NCI-H345 (cell line): ENCODE measurements at places on chromosomes 2 and 18.
A peak's percentile ranks its signal among the peaks of the same experiment; 100 is the strongest.

GRCh38 chr2:112257575-112257974 lies 2.7 kb upstream of the ZC3H8 start:
- DNase-seq = no peak

GRCh38 chr18:75390854-75391253 lies 36.6 kb downstream of the SMIM21 start:
- no peak for DNase-seq

- DNase-seq = no peak
Measured at GRCh38 chr2:54041135-54041534, 70.3 kb upstream of the PSME4 start.

GRCh38 chr2:232361646-232362045 lies 16.9 kb upstream of the ALPP start:
- no peak for DNase-seq

- DNase-seq = no peak
Measured at GRCh38 chr2:193973781-193974180, 1683.2 kb upstream of the SLC39A10 start.

DNA sequence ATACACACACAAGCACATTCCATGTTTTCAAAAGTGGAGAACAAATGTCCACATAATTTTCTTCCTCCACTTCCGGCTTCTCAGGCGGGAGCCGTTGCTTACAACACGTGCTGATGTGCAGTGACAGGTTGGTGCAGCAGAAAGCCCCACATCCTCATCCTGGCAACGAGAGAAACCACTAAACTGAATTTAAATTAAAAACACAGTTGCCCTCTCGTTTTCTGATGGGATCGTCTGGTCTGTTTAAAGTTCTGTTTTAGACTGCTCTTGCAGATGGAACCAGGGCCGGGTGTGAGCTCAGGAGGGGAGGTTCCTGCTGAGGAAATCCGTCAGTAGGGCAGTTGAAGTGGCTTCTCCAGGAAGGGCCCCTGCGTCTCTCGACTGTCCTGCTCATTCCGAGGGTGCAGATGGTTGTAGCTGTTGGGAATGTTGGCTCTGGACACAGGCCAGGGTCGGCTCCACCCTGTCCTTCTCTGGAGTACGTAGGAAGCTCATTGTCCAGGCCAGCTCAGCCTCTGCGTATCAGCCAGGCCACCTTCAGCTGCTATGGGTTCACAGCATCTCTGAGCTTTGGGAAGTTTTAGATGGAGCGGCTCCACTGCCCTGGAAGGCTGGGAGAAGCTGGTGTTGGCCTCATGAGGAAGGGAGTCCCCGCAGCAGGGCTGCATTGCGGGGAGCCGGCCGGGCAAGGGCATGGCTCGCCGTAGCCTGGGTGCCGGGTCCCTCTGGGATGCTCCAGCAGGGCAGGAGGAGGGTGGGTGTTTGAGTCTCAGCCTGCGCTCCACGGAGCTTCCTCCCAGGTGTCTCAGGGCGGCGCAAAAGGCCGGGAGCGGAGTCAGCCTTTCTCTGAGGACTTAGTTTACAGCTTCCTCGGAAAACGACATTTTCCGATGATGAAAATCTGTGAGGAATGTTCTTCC lies 58.3 kb downstream of the NFATC1 start:
- no peak for DNase-seq

GRCh38 chr18:55732227-55733106 lies 144.5 kb upstream of the TCF4 start:
- DNase-seq = no peak

GRCh38 chr18:62186499-62186773 lies 420 bp downstream of the PIGN start:
- peak; percentile 78 for DNase-seq

- DNase-seq = no peak
Measured at GRCh38 chr18:49656073-49656692, 94.3 kb downstream of the LIPG start.

- no peak for DNase-seq
Measured at GRCh38 chr18:22005191-22005841, 164.1 kb upstream of the GATA6 start.

GRCh38 chr18:45745817-45746461 lies 22.0 kb downstream of the SLC14A1 start:
- DNase-seq = no peak

DNA sequence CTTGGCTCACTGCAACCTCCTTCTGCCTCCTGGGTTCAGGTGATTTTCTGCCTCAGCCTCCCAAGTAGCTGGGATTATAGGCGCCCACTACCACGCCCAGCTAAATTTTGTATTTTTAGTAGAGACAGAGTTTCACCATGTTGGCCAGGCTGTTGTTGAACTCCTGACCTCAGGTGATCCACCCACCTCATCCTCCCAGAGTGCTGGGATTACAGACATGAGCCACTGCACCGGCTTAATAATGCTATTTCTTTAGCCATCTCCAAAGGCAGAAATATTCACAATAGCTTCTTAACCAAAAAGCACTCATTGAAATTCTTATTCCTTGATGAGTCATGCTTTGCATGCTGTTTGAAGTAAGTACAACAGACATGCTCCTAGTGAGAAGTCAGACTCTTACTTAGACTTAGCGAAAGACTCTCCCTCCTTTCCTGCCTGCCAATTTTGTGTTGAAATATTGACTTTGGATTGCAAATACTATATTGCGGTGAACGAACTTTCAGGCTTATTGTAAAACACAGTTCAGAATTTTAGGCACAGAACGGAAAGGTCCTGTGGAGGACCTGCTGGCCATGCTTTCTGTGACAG lies 4.4 kb downstream of the ACTR3 start:
- DNase-seq = no peak

DNA sequence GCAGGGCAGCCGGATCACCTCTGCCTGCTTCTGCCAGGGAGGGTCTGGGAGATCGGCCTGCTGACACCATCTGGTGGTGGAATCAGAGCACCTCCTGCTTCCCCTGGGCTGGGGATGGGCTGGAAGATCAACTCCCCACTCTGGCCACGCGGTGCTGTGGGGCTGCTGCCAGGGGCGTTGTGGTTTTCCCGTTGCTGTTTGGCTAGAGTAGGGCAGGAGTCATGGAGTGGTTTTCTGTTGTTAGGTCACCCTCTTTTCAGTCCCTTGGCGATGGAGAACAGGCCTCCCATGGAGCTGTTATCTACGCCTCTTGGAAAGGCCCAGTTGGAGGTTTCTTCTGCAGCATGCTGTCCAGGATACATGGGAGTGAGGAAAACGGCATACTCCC lies 15.2 kb downstream of the BCL2L11 start:
- no peak for DNase-seq

DNA sequence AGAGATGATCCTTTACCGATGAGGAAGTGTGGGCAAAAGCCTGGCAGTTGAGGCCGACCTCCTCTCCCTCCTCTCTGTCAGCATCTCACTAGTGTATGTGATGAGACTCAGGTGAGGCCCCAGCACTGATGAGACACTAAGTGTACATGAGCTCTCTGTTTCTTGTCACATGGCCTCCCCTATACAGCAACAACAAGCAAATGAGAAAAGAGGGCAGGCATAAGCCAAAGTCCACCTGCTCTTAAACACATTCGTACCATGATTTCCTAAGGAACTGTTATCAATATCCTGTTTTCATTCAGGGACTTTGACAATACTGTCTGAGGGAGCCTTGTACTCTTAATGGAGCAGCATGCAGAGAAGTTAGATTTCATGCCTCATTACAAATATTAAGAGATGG lies 113.0 kb downstream of the CNTNAP5 start:
- DNase-seq = no peak

DNA sequence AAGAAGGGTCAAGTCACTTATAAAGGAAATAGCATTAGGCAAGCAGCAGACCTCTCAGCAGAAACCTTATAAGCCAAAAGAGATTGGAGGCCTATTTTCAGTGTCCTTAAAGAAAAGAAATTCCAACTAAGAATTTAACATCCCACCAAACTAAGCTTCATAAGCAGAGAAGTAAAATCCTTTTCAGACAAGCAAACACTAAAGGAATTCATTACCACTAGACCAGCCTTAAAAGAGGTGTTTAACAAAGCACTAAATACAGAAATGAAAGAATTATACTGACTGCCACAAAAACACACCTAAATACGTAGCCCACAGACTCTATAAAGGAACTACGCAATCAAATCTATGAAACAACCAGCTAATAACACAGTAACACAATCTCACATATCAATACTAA lies 160.4 kb downstream of the EXOC6B start:
- DNase-seq = no peak

DNA sequence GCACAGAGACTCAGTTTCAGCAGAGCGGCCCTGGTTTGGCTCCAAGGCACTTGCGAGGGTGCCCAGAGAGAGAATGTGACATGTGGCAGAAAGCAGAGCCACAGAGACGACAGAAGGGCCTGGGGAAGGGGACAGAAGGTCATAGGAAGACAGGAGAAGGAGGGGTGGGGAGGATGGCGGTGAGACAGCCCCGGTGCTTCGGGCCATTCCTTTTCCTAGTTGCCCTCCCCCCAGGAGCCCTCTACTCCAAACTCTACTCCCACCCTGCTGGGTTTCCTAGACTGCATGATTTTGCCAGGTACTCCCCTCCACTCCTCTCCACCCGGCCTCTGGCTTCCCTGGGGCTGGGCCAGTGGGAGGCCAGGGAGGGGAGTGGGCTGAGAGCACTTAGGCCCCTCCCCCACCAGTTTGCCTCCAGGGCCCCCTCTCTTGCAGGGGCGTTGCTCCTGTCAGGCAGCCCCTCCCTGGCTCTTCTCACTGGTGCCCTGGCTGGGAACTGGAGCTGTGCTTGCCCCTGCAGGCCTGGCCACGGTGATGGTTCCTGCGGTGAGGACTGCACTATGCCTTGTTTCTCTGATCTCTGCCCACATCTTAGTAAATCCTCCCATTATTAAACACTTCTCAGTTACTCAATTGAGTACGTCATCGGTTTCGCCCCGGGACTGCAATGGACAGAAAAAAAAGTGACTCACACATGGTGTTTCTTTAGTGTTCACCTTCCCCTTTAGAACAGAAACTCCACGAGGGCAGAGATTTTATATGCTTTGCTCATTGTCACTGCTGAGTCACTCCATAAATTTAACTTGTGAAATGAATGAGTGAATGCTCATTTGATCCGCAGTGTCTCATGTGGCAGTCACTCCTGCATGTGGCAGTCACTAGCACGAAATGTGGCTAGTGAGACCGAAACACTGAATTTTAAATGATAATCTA lies 58.7 kb upstream of the SP3 start:
- peak; percentile 17 for DNase-seq

DNA sequence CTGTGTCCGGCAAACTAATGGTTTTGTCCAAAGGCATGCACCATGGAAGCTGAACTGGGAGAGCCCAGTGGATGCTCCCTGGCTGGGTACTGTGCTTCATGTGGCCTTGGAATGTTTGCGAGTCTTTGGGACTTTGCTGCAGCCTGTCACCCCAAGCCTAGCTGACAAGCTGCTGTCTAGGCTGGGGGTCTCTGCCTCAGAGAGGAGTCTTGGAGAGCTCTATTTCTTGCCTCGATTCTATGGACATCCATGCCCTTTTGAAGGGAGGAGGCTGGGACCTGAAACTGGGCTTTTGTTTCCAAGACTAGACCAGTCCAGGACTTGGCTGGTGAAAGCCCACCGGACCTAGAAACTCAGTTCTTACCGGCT lies 1.7 kb downstream of the MARS2 start:
- no peak for DNase-seq

DNA sequence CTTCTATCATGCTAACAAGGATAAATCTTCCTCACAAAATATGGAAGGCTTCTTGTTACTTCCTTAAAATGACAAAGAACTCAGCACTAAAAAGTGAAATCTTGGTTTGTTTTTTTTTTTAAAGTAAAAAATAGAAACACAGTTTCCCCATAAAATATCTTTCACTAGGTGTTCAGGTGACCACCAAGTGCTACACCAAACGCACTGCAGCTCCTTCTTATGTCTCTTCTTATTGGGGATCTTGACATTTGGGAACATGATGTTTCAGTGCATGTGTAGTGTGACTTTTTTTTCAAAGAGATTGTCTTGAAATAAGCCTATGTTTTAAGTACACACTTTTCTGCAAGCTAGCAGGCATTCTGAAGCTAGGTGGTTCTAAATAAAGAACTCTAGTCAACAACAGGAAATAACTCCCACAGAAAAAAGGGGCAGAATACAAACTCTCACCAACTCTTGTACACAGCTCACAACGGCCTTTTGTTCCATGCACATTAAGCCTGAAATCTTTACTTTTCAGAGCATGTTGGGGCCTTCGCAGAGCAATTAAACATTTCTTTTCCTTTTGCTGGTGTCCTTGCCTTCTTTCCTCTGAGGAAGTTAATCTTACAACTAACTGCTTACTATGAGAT lies 13.2 kb upstream of the SERTAD2 start:
- DNase-seq = no peak

- no peak for DNase-seq
Measured at GRCh38 chr2:149020432-149020851, 18.1 kb upstream of the LYPD6B start.

DNA sequence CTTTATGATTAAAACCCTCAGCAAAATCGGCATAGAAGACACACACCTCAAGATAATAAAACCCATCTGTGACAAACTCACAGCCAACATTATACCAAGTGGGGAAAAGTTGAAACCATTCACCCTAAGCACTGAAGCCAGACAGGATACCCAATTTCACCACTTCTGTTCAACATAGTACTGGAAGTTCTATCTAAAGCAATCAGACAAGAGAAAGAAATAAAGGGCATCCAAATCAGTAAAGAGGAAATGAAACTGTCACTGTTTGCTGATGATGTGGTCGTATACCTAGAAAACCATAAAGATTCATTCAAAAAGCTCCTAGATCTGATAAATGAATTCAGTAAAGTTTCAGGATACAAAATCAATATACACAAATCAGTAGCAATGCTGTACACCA lies 16.4 kb upstream of the RPRD1A start:
- no peak for DNase-seq

DNA sequence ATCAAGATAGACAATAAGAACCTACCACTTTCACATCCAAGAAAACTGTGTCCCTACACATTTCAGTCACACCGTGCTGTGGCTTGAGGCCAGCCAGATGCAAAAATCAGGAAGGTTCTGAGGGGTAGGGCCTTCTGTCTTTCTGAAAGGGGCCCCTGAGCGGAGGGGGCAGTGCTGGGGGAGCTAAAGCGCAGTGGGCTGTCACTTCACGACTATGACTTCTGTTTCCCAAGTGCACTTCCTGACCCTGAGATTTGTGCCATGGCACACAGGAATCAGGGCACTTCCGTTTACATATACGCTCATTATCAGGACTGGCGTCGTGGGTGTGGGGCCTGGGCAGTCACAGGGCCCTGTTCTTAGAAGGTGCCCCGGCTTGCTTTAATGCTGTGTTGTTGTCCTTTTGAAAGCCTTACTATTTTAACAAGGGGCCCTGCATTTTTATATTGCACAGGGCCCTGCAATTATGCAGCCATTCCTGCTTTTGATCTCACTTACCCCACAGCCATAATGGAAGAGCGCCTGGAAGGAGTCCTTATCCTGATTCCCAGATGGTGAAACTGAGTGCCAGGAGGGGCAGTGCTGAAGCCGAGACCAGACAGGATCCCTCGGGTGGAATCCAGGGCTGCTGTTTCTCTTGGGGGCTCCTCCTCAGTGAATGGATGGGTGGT lies 620 bp downstream of the NGEF start:
- no peak for DNase-seq

DNA sequence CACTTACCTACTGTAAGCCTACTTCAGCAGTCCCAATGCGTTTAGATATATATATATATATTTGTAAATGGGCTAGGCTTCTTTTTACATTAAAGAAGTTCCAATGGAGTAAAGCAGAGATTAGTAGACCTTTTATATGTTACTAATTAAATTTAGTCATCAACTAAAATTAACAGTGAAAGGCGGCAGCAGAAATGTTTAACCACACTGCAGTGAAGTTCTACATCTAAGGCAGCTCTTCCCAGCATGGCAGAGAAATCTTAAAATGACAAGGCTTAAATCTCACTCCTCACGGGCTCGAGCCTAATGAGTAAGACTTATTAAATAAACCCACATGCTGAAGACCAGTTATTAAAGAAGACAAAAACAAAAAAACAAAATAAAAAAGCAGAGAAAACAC lies 19.1 kb upstream of the KANSL1L start:
- DNase-seq = no peak
